ENCODE measurements at places on chromosomes 4 and X. TPM values are rescaled to one million over a fixed set of nuclear protein-coding genes. Genes with fewer than 3 reads are reported as not detected.

DNA sequence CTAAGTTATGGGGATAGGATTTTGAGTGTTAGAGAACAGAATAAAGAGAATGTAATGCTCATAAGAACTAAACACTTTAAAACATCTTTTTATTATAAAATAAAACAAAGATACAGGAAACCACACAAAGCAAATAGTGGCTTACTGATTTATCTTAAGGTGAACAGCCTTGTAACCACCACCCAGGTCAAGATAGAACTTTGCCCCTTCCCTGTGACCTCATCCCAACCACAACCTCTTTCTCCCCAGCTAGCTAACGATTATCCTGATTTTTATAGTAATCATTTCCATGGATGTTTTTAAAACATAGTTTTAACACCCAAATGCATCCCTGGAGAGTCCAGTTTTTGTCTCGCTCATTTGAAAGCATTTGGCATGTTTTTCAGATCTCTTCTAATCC is 17.0 kb downstream of the HELT start:
- H3K27ac ChIP-seq, result no peak overlapping the region
- peaks cover 6% of the 10 kb centered on the region for H3K27me3 ChIP-seq
- no peaks in the 10 kb centered on the region for H3K36me3 ChIP-seq
- no peak for DNase-seq
- peaks cover 4% of the 10 kb centered on the region for H3K4me1 ChIP-seq

Gene NSUN7
- 0.07 TPM for total RNA-seq

DNA sequence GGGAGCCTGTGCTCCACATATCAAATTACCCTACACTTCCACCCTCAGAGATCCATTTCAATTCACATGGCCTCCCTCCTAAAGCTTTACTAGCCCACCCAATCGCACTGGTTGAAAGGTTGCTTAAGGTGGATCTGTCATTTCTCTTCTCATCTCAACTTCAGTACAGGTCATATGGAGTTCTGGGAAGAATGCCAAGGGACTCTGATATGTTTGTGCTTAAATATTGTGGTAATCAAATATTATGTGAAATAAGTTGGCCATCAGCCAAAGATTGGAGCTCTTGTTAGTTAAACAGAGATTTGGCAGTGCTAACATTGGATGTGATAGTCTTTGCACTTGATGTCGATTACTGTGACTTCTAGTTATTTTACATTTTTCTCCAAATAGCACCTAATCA is 20.5 kb downstream of the SEPTIN6 start:
- peaks cover 25% of the 10 kb centered on the region for H3K4me1 ChIP-seq
- no peak for DNase-seq

DNA sequence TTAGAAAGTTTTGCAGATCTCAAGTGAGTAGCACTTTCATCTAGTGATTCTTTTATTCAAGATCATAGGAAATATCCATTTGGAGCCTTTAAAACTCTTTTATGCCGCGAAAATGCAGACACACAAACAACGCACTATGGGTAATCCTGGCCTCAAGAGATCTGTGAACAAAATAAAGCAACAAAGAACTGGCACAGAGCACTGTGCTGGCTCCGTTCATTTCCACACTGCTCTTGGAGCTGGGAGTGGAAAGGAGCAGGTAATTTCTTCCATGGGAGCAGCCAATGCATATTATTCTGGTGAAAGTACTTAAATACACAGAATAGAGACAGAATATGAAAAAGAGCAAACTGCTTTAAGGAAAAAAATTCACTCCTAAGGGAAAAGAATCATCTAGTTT is 172.7 kb upstream of the FRG1 start:
- H3K36me3 ChIP-seq, result no peaks in the 10 kb centered on the region
- no peak for DNase-seq
- no peaks in the 10 kb centered on the region for H3K4me1 ChIP-seq

DNA sequence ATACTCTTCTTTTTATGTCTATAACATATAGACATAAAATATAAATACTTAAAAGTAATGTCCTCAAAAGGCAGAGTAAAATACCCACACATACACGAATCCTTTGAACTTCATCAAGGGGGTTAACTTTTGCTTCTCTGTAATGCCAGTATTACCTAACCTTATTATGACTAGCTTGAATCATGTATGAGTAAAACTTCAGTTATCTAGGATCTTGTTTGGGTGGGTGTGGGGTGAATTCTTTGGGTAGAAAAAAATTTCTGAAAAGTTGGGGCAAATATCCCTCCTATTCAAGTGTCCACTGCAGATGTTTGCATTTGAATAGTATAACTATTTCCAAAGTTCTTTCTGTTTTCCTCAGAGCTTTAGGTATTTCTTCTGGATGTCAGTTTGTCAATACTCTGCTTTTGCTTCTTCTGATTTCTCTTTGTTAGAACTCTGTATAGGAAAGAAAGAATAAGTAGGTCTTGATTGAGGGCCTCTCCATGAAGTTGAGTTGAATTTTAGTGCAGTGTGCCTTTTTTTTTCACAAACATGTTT is 173.8 kb downstream of the ADGRL3 start:
- no peak overlapping the region for H3K27ac ChIP-seq
- no peaks in the 10 kb centered on the region for H3K4me1 ChIP-seq
- no peaks in the 10 kb centered on the region for H3K36me3 ChIP-seq
- no peak overlapping the region for H3K4me3 ChIP-seq
- H3K27me3 ChIP-seq, result no peaks in the 10 kb centered on the region

Measured in activated CD4-positive, alpha-beta memory T cell treated with anti-CD3 and anti-CD28 coated beads for 36 hours (primary cell).